ENCODE measurements at places on chromosomes 2 and 18.

- no peak for DNase-seq
Measured at GRCh38 chr2:236861196-236861875, 224.4 kb upstream of the COPS8 start.

DNA sequence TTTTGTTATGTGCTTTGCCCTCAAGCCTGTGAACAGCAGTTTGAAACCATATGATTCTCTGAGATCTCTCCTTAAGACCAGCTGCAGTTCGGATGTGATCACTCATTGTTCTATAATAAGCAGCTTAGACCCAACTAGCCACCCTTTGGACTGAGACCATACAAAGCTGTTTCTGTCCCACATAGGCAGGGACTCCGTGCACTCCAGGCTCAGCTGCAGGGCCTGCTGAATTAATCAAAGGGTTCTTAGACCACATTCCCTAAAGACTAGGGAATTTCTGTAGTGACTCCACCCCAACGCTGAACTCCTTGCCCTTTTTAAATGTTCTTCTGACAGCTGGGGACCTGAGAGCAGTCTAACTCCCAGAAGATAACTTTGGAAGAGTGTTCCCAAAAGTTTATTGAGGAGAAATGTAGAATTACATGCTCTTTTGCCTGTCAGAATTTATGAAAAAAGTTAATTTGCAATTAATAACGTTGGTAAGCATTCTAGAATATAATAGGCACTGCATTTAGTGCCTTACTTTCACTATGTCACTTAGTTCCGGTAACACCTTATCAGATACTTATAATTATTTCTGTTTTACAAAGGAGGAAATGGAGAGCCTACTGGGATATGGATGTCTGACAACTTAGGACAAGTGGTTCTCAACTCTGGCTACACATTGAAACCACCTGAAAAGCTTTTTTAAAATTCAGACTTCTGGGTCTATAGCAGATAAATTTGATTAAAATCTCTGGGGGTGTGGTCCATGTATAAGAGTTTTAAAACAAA is 42.3 kb downstream of the GULP1 start:
- DNase-seq: no peak

DNA sequence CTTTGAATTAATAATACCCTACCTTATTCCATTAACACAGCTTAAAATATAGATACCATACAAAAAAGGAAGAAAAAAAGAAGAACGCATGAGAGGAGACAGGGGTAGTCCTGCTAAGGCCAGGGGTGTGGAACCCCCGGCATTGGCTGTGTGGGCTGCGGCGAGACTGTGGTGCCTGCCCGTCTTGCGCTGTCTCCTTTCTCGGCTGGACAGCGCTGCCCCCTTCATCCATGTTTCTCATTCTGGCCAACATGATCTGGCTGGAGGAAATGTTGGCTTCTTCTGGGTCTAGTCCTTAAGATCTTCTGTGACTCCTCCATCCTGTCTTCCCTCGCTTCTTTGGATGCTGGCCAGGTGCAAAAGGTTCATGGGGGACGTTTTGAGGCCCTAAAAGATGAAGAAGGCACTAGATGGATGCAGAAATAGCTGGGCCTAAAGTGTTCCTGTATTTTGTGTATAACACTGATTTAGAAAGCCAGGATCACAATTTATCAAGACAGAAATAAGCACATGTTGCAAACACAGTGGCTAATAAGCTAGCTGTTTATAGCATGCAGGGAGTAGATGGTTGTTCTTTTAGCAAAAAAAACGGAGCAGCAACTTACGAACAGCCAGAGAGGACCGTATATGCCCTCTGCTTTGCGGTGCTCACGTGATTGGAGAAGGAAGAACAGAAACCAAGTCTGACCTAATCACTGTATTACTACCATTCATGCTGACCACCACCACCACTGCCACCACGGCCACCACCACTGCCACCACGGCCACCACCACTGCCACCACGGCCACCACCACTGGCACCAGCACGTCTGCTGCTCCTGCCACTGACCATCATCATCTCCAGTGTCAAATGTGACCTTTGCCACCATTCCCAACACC is 71.7 kb upstream of the ASB18 start:
- DNase-seq: no peak

DNA sequence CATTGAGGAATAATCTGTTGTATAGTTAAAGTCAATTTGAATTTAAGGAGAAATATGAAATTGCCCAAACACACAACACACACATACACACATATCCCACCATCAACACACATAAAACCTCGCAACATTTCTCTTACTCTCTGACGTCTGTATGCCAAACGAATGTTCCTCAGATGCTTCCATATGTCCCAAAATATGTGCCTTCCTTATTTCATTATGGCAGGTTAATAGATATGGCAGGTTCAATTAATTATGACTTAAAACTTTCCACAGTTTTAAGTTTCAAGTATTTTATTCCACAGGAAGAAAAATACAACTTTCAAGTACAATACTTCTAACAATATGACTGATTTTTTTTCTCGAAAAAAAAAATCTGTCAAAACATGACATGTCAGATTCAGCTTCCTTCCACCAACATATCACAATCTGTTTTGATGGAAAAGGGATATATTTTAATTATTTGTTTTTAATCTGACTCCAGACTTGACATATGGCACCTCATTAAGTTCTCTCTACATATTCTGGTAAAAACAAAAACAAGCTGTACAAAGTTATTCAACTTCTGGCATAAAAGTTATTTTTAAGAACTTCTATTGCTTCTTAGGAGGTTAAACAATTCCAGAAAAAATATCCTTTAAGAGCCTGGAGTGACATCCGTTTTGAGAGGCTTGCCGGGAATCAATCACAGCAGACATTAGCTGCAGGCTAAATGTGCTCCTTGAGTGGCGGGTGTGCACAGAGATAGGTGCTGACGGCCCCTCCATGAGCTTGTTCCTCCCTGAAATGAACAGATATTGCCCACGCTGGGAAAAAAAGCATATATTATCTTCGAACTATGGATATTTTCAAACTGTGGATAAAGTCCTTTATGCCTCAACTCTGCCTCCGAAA is 812.7 kb downstream of the DCDC2C start:
- no peak for DNase-seq

DNA sequence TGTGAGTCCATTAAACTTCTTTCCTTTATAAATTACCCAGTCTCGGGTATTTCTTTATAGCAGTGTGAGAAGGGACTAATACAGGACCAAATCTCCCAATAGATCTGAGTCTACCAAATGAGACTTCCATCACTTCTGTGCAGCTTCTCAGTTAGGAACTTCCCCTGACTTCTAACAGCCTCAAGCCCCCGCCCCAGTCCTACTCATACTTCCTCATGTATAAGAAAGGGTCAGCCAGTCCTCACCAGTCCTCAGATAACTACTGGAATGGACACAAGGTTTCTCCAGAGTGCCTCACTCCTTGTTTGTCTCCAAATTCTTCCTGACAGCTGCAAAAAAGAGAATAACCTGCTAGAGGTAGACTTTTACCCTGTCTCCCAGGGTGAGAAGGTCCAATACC is 19.5 kb downstream of the TTC32 start:
- no peak for DNase-seq
